Psoas muscle (tissue), 8 donors: ENCODE measurements at places on chromosomes 1 and 21. TPM values are rescaled to one million over a fixed set of nuclear protein-coding genes. Genes with fewer than 3 reads are reported as not detected.
A peak's percentile ranks its signal among the peaks of the same experiment; 100 is the strongest.

- H3K4me3 ChIP-seq, result no peak overlapping the region
- peaks cover 98% of the 10 kb centered on the region for H3K36me3 ChIP-seq
- H3K27ac ChIP-seq, result no peak overlapping the region
- no peak for DNase-seq
- no peaks in the 10 kb centered on the region for H3K27me3 ChIP-seq
Measured at GRCh38 chr1:173954179-173954578, 37.1 kb upstream of the SERPINC1 start.

- H3K4me3 ChIP-seq, result no peak overlapping the region
- H3K27me3 ChIP-seq, result no peaks in the 10 kb centered on the region
- H3K4me1 ChIP-seq, result peaks cover 5% of the 10 kb centered on the region
- peak; percentile 61 for DNase-seq
Measured at GRCh38 chr1:228978484-228979324, 243.4 kb downstream of the RHOU start.

- H3K27me3 ChIP-seq, result no peaks in the 10 kb centered on the region
- H3K4me1 ChIP-seq, result peaks cover 7% of the 10 kb centered on the region
- no peak overlapping the region for H3K4me3 ChIP-seq
- H3K27ac ChIP-seq, result peak overlapping the region; percentile 38
- no peaks in the 10 kb centered on the region for H3K36me3 ChIP-seq
Measured at GRCh38 chr1:167995038-167995437, 58.2 kb upstream of the MPC2 start.

DNA sequence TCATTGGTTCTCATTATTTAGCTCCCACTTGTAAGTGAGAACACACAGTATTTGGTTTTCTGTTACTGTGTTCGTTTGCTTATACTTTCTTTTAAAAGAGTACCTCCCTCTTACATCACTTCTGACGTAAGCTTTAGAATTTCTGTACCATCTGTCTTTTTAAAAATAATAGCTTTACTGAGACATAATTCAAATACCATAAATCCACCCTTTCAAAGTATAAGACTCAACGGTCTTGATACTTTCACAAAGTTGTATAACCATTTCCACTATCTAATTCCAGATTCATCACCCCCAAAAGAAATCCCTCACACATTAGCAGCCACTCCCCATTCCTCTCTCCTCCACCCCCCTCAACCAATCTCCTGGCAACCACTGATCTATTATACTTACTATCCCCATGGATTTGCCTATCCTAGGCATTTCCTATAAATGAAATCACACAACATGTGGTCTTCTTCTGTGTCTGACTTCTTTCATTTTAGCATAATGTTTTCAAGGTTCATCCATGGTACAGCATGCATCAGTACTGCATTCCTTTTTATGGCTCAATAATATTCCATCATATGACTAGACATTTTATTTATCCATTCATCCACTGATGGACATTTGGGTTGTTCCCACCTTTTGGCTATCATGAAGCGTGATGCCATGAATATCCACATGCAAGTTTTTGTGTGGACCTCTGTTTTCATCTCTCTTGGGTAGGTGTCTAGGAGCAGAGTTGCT lies 104.7 kb downstream of the HLCS start:
- no peak for DNase-seq
- H3K4me3 ChIP-seq, result no peak overlapping the region
- H3K27me3 ChIP-seq, result no peaks in the 10 kb centered on the region
- no peaks in the 10 kb centered on the region for H3K36me3 ChIP-seq
- no peak overlapping the region for H3K27ac ChIP-seq

DNA sequence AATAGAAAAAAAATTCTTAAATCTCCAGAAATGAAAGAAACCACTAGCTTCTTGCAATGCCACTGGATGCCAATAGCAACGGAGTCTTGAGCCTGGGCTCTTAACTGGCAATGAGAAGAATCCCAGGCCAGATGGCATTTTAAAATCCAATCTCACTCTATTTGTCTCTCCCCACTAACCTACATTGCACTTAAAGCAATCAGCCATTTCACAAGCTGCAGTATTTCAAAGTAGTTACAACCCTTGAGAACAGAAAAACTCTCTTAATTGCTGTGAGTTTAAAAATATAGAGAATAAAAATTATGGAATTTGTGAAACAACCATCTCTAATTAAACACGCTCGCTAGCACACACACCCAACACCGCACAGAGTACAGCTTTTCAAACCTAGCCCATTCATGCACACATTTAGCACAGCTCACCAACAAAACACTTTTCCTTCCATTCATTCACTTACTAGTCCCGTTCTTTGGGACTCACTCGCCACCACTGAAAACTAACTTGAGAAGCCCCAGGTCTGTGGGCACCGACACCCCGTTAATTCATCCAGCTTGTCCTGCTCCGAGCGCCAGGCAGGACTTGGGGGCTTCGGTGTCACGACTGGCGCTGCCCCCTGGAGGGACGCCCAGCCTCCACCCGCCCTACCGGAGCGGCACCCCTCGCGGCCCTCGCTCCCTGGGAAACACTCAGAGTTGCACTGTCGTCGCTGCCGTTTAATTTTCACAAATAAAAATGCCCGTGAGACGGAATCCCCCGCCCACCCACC lies 1.0 kb downstream of the DDAH1 start:
- H3K27me3 ChIP-seq, result no peaks in the 10 kb centered on the region
- DNase-seq, result no peak
- peak overlapping the region; percentile 70 for H3K27ac ChIP-seq

DNA sequence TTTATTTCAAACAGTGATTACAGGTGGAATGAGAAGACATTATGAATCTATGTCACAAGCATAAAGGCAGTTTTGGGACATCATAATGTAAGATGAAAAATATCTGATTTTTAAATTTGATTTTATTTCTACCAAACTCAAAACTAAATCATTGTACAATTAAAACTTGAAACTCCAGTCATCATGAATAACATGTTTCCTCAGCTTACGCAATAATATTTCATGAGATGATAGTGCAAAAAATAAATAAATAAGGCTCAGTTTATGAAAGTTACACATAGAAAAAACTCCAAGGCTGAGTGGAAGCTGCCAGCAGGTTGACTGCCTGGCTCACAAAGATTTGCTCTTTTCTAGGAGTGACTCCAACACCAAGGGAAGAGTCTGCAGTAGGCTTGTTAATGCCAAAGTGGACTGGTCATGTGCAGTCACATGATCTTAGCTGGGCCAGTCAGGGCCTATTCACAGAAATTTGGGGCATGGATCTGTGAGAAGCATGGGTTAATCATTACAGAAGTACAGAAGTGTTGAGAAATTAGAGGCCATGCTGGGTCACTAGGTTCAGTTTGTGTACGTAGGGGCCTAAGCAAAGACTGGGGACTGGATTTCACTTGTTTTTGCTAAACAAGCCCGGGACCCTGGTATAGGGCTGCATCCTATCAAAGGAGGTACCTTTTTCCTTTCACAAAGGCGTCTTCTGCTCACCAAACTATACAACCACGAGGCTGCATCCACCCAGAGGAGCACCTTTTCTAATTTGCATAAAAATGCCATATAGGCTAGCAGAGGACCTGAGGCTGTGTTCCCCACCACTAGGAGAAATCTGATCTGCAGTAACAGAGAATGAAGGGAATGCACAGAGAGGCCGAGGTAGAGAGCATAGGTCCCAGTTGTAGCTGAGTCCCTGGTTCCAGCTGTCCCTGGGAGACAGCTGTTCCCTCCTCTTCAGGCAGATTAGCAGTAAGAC lies 4.9 kb upstream of the ABCA4 start:
- H3K36me3 ChIP-seq, result no peaks in the 10 kb centered on the region
- no peaks in the 10 kb centered on the region for H3K27me3 ChIP-seq
- H3K4me3 ChIP-seq, result no peak overlapping the region
- H3K27ac ChIP-seq, result no peak overlapping the region

GRCh38 chr1:162020150-162020549 lies 3.5 kb downstream of the OLFML2B start:
- peaks cover 6% of the 10 kb centered on the region for H3K4me1 ChIP-seq

DNA sequence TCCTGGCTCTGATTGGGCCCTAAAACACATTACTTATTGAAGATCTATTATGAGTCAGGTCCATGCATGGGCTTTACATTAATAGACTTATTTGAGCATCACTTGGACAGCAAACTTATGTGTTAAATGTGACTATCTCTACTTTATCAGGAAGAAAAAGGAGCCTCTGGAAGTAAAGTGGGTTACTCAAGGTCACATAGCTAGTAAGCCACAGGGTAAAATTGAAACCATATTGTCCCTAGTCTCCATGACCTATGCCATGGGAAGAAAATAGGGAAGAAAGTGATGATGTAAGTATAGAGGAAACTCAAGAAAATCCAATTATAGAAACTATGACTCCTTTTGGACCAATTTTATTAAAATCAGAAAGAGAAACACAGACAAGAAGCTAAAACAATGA lies 555.3 kb downstream of the NUF2 start:
- DNase-seq, result no peak
- no peaks in the 10 kb centered on the region for H3K36me3 ChIP-seq
- no peak overlapping the region for H3K4me3 ChIP-seq
- no peak overlapping the region for H3K27ac ChIP-seq

DNA sequence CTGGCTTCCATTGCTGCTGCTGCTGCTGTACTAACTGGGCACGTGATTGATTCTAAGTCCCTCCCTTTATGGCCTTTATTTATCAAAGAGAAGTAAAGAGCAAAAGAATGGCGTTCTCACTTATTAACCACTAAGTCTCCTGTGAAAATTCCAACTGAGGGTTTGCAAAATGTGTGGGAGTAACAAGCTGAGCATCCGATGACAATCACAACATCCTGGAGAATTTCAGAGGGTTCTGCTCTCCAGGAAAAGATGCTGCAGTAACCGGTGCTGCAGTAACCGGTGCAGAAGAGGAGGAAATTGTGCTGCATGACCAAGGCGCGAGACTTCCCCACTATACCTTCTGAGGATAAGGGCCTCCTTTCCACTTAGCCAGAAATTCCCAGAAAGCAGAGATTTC lies 12.7 kb upstream of the MX2 start:
- no peak overlapping the region for H3K4me3 ChIP-seq
- no peaks in the 10 kb centered on the region for H3K4me1 ChIP-seq
- peaks cover 4% of the 10 kb centered on the region for H3K27me3 ChIP-seq
- no peaks in the 10 kb centered on the region for H3K36me3 ChIP-seq

- no peak overlapping the region for H3K4me3 ChIP-seq
- no peaks in the 10 kb centered on the region for H3K27me3 ChIP-seq
- peaks cover 5% of the 10 kb centered on the region for H3K36me3 ChIP-seq
Measured at GRCh38 chr1:12014141-12014991, 4.9 kb upstream of the MIIP start.

The RHD gene
- not detected for total RNA-seq

The SLC22A15 gene
- total RNA-seq, result 0.39 TPM

The HRNR gene
- total RNA-seq, result not detected

The TNFRSF14 gene
- 7.1 TPM for total RNA-seq

The CFAP410 gene
- 8.9 TPM for total RNA-seq
